CD4-positive, alpha-beta T cell treated with Interleukin-12 subunit alpha and Interleukin-12 subunit beta, for 1 hour (primary cell): ENCODE measurements at places on chromosomes 11 and 22.
A peak's percentile ranks its signal among the peaks of the same experiment; 100 is the strongest.

DNA sequence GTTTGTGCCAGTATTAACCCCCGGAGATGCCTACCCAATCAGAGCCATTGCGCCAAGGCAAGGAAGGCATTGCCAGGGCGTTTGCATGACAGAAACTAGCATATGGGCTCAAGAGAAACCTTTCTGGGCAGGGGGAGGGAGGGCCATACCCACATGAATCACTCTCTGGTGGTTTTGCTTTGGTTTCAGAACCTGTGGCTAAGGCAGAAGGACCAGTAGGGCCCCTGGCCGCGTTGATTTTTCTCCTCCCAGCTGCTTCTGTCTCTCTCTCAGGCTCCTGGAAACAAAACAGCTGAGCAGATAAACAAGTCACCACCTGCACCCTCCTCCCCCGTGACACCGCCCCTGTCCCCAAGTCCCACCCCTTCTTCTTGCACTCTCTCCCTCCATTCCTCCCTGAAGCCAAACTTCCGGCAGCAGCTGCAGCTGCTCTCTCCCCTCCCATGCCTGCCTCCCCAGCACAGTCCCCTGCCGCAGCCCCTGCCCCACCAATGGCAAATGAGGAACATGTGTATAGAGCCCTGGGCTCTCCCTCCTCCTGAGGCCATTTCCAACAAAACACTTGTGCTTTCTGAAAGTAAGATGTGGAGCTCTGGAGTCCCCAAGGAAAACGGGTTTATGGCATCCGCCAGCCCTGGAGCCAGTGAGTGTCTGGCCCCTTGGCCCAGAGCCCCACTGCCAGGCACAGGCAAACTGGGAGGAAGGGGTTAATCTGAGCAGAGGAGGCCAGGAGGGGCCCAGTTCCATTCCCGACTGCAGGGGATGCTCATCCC, 39.0 kb upstream of the ADA2 start:
- peak; percentile 52 for DNase-seq

- DNase-seq, result no peak
Observed at GRCh38 chr11:88594274-88594950, 256.9 kb upstream of the CTSC start.

DNA sequence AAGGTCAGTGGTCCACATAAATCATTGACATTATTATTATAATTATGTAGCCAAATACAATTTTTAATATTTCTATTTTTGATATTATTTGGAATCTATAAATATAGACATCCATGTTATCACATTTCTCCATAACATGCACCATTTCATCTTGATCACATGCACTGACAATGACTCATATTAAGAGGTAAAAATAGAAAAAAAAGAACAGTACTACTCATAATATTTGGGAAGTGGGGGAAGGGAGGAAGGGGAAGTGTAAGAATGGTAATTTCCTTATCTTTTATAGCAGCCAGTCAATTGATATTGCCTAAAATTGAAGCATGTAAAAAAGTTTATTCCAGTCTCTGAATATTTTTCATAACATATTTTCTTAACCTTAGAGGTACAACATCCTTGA, 72.3 kb downstream of the ADM start:
- no peak for DNase-seq

- no peak for DNase-seq
Observed at GRCh38 chr11:134406264-134407185, 5.5 kb downstream of the B3GAT1 start.

- DNase-seq, result no peak
Observed at GRCh38 chr11:123718469-123718868, 23.0 kb downstream of the ZNF202 start.

- DNase-seq, result peak; percentile 37
Observed at GRCh38 chr22:28822930-28823551, 22.7 kb upstream of the XBP1 start.

GRCh38 chr11:94862926-94863880, 95.0 kb downstream of the AMOTL1 start:
- DNase-seq, result no peak

DNA sequence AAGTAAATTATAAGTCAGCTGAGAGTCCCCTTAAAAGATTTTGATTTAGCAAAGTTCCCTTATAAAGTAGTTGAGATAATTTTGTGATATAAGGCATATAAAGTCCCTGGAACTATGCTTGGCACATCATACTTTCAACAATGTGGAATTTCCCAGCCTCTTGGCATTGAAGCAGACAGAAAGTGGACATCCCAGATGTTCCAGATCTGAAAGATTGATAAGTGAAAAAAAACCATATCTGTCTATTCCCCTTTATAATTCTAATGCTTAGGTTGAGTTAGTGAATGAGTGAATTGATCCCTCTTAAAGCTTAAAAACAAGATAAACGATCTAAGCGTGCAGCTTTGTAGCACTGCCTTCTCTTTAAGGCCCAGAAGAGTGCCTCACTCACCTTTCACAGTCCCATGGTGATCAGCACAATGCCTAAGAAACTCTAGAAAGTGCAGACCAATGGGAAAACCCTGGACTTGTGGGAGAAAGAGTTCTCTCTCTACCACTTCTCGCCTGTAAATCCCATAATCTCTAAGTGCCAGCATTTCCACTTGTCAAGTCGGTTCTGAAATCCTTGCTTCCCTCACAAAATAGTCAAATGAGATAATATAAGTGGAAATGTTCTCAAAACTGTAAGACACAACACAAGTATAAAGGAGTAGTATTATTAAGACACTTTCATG, 17.8 kb downstream of the FIBIN start:
- DNase-seq, result no peak

GRCh38 chr22:39205344-39206021, 39.3 kb downstream of the PDGFB start:
- DNase-seq, result peak; percentile 58

GRCh38 chr11:128469220-128469619, 118.1 kb downstream of the ETS1 start:
- peak; percentile 52 for DNase-seq

DNA sequence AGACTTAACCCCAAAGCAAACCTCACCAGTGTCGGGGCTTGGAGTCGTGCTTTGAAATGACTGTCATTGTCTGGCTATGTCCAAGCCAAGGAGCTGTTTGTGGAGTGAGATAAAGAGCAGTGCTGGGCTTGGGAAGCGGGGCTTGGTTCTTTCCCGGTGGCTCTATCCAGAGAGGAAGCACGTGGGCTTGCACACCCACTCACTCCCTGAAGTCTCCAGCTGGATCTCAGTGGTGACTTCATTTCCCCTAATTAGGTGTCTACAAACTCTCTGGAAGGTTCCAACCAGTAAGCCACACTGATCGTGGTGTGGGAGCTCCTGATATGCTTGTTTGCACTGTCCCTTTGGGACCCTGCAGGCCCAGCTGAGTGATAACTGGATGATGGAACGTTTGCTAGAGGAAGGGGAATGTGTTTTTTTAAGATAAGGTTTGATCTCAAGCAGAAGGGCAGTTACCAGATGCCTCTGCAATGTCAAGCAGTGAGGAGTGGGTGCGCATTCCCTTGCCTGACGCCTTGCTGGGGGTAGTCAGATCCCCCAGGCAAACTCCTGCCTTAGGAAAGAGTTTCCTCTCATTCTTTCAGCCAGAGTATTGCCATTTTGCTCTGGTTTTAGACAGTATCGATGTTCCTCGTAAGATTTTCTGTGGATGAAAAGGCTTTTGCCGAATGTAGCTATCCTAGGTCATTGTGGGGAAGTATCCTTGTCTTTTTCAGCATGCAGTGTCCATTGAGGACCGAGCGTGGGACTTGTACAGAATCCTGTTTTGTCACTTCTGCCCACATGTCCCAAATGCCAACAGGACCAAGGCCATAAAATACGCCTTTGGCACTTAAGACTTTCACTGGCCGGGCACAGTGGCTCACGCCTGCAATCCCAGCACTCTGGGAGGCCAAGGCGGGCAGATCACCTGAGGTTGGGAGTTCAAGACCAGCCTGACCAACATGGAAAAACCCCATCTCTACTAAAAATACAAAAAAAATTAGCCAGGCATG, 90.9 kb downstream of the MICAL2 start:
- no peak for DNase-seq

DNA sequence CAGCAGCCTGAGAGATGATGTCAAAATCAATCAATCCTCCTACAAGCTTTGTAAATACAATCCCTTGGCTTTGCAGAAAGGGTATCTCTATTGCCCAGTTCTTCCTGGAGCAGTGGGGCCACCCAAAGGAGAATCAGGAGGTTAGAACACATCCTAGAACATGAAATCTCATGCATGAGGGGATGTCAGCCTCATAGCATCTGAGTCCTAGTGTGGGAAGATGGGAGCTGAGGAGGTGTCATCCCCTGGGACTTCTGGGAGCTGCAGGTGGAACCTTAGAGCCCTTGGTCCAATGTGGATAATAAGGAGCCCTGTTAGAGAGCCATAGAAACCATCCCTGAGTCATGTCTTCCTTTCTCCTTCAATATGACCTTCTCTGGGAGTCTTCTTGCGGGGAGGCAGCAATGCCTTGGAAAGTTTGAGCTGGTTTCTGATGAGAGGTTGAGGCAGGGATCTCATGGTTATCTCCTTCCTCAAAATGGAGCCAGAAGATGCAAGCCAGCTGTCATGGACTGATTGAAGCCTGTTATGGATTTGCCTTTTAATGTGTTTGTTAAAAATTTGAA, 74.8 kb downstream of the BDNF start:
- no peak for DNase-seq

GRCh38 chr22:36540867-36541642, 12.1 kb upstream of the EIF3D start:
- no peak for DNase-seq

DNA sequence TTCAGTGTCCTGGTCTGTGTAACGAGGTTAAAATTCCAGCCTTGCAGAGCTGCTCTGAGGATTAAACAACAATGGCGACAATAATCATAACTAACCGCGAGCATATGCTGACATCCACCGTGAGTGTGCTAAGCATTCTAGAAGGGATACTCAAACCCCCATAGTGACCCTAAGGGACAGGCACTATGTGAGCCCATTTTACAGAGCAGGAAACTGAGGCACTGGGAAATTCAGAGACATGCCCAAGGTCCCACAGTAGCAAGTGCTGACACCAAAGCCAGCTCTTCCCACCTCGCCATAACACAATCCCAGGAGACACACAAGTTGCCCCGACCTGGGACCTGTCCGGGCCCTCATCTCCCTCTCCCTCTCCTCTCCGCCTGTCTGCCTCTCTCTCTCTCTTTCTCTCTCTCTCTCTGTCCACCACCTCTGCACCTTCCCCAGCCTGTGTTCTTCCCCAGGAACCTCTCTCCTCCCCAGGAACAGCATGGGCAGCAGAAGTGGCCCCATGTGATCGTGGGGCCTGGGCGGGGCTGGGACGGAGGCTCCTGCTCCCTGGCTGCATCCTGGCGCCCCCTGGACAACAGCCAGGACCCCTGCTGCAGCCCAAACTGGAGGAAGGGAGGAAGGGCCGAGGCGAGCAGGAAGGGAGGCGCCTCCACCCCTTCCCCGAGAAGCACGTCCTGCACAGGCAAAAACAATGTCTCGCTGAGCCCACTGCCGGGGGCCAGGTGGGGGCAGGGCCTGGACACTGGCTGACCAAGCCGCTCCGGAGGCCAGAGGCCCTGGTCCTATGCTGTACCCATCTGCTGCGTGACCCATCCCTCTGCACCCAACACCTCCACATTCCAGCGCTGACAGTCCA, 14.8 kb upstream of the MFNG start:
- no peak for DNase-seq

GRCh38 chr11:68213135-68213515, at the start of gene KMT5B:
KMT5B (minus strand) TSS chr11:68213296; CDS start chr11:68190076, 23,220 bp downstream.
- DNase-seq, result peak; percentile 73

- no peak for DNase-seq
Observed at GRCh38 chr11:78642979-78643675, 68.5 kb upstream of the NARS2 start.
